ENCODE measurements at places on chromosomes 3 and 15.

GRCh38 chr3:11195721-11196332 lies 41.5 kb downstream of the HRH1 start:
- DNase-seq = peak; percentile 69

DNA sequence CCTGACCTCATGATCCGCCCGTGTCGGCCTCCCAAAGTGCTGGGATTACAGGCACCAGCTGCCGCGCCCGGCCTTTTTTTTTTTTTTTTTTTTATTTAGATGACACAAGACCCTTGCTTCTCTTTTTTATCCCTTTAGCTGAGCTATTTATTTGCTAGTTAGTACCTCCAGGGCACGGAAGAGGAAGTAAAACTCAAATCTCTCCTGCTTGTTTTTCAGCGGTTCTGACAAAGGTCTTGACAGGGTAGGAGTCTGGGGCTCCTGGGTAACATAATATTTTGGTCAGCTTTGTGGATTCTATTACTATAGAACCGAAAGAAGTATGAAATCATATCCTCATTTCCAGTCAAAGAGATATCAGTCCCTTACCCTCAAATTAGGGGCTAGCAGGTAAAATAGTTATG lies 44.0 kb upstream of the ETV5 start:
- DNase-seq = no peak

- DNase-seq = peak; percentile 61
Observed at GRCh38 chr3:41000471-41000870, 198.8 kb upstream of the CTNNB1 start.

DNA sequence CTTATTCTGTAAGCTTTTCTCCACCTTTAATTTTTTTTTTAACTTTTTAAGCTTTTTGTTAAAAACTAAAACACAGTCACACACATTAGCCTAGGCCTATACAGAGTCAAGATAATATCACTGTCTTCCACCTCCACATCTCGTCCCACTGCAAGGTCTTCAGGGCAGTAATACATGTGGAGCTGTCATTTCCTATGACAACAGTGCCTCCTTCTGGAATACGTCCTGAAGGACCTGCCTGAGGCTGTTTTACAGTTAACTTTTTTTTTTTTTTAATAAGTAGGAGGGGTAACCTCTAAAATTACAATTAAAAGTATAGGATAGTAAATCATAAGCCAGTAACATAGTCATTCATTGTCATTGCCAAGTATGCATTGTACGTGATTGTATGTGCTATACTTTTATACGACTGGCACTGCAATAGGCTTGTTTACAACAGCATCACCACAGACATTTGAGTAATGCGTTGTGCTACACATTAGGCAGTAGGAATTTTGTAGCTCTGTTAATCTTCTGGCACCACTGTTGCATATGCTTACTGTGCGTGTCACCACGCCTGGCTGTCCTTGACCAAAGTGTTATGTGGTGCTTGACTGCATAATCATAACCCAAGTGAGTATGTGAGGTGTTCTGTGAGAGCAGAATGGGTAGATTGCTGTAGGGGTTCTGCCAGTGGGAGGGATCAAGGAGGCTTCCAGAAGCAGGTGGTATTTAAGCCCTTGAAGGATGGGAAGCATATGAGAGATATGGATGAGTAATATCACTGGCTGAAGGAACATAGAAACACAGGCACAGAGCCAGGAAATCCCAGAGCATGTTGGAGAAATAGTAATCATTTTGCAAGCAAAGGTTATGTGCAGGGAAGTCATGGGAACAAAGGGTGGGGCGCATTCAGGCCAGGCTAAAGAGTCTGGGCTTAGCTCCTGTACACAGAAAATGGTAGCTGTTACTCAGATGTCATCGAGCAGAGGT lies 18.3 kb downstream of the FBXO22 start:
- peak; percentile 44 for DNase-seq

DNA sequence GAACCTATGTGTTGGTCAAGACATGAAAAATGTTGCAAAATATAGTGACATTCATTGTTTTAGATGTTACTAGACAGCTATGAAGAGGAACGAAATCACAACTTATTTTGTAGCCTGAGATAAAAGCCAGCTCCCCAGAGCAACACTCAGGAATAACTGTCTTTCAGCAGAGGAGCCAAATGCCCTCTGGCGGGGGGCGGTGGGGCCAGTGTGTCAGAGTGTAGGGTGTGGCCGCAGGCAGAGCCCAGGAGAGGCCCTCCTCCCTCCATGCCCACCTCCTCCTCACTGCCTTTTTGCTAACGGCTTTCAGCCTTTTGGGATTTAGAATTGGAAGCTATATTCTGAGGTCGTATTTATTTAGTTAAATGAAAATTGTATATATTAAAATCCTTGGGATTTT lies 16.9 kb downstream of the APOD start:
- DNase-seq = no peak

GRCh38 chr3:101577286-101577685 lies 3.3 kb downstream of the PCNP start:
- DNase-seq = no peak

- DNase-seq = no peak
Observed at GRCh38 chr3:193590088-193590856, 2.7 kb upstream of the OPA1 start.

DNA sequence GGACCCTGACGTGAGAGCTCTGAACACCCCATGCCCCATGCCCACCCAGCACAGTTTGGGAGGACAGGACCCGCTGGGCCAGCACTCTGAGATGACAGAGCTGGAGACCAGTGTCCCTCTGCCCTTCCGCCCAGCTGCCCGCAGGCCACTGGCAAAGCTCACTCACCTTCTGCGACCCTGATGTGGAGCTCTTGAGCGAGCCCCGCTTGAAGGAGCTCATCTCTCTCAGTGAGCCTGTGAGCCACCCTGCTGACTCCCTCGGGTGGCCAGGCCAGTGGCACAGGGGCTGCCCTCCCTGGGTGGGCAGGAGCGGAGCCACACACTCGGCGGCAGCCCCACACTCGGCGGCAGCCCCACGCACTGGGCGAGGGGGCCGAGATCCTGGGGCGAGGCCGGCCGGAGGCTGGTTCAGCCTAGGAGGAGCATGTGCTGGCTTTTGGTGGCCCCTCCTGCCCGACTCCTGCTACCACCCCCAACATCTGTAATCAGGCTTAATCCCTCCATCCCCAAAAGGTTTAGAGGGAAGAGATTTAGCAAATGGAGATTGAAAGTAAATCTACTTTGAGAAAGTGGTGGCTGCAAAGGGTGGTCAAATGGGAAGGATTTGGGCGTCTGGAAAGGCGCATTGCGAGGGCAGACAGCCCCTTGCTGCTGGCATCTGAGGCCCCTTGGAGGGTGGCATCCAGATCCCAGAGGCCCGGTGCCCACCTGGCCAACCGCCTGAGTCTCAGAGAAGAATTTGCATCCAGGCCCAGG lies 59.4 kb upstream of the TRPM1 start:
- DNase-seq = no peak

DNA sequence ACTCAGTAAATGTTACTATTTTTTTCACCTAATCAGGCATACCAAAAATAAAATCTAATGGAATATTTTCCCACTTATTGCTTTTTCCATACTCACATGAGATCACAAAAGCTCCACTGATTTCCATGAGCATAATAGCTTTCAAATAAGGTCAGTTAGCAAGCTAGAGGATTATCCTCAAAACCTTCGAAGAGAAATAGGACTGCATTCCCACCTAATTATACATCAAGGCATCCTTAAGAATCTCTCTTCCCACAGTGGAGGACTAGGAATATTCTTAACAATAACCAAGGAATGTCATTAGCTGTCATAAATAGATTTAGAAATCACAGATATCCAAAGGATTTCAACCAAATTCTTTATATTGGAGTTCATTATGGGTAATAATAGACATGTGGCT lies 127.9 kb upstream of the STT3B start:
- no peak for DNase-seq

DNA sequence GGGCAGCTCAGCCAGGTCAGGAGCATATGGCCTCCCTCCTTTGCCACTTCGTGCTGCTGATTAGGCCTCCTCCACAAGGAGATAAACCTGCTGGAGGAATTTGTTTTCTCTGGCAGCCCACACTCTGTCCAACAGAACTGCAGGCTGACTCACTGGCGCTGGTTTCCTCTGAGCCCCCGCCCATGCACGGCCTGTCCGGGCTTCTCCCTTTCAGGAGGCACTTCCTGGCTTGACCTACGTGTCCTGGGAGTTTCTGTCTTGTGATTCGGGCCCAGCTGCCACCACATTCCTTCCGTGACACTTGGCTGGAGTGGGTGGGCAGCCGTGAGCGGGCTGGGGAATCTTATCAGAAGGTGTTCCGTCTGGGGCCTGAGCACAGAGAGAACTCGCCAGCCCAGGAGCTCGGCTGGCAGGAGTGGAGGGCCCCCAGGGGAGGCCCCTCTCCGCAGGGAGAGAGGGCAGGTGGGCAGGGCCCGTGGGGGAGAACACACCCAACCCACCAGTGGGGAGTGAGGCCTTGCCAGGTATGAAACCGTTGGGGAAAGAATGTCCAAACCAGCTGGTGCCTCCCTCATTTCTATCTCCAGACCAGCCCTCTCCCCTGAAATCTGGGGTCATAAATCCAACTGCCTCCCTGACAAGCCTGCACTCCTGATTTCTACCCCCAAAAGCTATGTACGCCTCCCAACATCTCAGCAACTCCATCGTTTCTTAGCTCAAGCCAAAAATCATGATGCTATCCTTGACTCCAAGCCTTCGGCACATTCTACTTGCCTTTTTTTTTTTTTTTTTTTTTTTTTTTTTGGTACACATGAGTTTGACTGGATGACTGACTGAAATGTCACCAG lies 110.6 kb upstream of the MEF2A start:
- DNase-seq = peak; percentile 96

GRCh38 chr3:150544041-150544440 lies 2.3 kb downstream of the SERP1 start:
- DNase-seq = no peak
